ENCODE measurements at places on chromosomes 3 and 15.

DNA sequence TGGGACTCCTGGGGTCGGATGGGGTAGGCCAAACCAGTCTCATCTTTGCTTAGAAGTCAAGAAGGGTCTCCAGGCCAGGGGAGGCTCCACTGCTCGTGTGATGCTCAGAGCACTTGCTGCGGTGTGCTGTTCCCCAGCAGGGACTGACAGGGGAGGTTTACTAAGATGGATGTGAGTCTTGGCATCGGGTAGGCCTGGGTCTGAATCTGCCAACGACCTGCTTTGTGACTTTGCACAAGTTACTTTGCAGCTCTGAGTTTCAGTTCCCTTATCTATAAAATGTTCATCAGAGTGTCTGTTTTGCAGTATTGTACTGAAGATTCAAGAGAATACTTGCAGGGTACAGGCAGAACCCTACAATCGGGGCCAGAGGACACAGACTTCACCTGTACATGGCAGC, 17.3 kb upstream of the CDCP1 start:
- no peak for DNase-seq

GRCh38 chr3:127135241-127136023, 57.5 kb upstream of the PRR23E start:
- no peak for DNase-seq

GRCh38 chr3:44411031-44411645, 66.3 kb downstream of the ZNF445 start:
- DNase-seq: no peak

DNA sequence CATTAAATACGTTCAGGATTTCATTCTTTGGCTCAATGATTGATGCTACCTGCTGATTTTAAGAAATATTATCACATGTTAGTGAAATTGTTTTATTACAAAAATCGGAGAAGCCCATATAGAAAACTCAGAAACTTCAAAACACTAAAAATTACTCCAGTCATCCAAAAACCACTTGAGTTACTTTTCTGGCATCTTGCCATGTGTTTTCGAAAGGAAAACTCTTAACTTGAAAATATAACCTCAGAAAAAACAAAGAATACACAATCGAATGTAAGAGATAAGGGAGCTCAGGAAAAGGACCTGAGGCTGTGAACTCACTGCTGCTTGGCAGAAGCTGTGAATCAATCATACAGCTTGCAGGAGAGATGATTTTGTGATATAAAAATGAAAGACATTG, 151.3 kb upstream of the SLITRK3 start:
- no peak for DNase-seq

- no peak for DNase-seq
These were observed 222.2 kb downstream of the WNT5A start for GRCh38 chr3:55264919-55265318.

DNA sequence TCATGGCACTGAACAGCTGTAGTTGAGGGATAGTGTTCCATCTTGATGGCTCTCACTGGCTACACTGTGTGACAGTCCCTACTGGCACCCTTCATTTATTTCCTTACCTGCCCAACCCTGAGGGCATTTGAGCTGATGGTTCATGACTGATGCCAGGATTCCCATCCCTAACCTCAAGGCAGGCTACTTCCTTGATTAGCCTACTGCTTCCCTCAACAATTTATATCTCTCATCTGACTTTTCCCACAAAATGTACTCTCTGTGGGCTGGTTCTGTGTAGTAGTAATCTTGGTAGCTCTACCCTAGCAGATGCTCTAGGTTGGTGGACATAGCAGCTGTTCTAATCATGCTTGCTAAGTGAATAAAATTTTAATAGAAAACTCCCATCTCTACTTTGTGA, 106.0 kb downstream of the THRB start:
- DNase-seq: no peak

GRCh38 chr15:98745179-98745578, 96.8 kb downstream of the IGF1R start:
- no peak for DNase-seq

DNA sequence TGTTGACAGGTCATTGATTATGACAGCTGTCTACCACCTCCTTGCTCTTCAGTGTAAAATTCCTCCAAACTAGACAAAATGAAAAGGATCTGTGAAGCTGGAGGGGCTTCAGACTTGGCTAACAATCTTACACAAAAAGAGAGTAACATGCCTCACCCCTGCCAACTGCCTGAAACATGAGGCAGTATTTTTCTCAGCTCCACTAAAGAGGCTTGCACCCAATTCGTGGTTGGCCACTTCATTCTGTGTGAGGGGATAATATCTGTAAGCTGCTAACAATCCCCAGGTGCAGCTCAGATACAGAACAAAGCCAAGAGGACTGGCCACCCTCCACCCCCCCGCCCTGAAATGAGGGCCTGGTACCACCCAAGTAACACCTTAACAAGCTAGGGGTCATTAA, 2.8 kb downstream of the MB21D2 start:
- DNase-seq: no peak

GRCh38 chr3:65785065-65785645, 253.6 kb downstream of the MAGI1 start:
- DNase-seq: peak; percentile 41

GRCh38 chr15:68821190-68821840, 620 bp upstream of the ANP32A start:
- no peak for DNase-seq

DNA sequence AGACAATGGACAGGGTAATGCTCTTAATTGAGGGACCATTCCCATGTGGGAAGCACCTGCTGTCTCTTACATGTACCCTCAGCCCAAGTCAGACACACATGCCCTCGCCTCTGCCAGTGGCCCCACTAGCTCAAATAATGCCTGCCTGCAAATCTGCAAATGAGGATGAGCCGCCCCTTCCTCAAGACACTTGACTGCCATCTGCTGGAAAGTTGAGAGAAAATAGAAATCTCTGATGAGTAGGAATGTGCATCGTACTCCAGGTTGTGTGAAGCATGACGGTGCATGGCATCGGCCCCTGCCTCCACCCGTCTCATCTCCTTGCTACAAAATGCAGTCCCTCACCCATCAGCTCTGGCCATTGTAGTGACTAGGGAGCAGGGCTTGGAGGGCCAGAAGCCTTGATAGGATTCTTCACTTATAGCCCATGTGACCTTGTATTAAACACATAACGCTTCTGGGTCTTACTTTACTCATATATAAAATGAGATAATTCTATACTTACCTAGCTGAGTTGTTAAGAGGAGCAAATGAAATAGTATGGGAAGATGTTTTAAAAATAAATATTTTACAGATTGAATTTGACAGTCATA, 6.3 kb upstream of the SCN5A start:
- DNase-seq: peak; percentile 52

GRCh38 chr3:155870945-155871745, 695 bp downstream of the GMPS start:
- DNase-seq: no peak

DNA sequence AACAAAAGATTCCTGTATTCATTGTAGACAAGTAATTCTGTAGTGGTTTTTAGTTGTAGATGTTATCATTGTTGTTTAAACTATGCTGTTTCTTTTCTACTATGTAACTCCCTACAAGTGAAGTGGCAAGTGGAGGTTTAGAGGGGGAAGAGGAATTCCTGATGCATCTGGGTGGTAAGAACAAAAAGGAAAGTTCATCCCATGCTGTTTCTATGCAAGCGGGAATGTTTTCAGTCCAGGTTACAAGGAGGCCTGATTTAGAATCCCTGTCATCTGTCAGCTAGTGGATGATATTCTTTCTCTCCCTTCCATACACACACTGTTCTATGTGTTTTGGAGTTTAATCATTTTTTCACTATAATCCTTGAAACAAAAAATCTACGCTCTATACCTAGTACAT, 67.4 kb downstream of the IMPG2 start:
- DNase-seq: no peak

DNA sequence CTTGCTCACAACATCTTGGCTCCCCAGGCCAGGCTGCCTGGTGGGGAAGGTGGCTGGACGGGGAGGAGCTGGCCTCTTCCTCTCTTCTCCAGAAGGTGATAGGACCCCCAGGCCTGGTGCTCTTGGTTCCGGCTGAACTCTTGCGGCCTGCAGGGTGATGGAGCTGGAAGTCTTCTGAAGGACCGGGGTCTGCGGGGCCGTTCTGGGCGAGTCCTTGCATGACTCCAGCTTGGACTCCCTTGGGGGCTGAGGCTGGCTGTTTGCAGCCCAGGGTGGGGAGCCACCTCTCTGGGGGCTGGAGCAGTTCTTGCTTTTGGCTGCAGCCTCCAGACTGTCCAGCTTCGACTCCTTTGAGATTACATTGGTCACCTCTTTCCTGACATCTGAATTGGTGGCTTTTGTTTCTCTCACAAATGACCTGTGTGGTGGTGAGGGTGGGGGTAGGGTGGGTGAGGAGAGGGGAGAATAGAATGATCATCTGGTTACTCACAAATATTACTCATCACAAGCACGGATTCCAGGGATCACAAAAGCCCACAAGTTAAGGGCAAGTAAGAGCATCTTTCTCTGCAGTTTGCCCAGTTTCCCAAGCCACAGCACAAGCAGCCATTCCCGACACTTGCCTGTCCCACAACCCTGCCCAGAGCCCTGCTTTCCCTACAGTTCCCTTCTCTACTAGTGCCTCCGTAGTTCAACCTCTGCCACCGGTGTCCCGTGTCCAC, 149.1 kb upstream of the HACD2 start:
- DNase-seq: peak; percentile 25

DNA sequence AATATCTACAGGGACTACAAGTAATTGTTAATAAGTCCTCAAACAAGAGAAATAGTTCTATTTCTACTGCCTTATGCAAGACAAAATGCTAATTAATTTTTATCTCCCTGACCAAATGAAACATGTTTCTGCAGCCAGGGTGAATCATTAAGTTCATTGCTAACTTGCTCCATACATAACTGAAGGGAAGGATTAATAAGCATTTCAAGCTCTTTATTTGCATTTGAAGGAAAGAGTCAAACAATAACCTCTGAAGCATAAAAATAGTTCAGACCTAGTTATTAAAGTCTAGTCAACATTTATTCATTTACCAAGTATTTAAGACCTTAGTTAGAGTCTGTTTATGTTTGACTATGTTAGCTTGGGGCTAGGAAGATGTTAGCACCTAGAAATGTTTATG, 120.0 kb downstream of the ATP1B3 start:
- DNase-seq: no peak

DNA sequence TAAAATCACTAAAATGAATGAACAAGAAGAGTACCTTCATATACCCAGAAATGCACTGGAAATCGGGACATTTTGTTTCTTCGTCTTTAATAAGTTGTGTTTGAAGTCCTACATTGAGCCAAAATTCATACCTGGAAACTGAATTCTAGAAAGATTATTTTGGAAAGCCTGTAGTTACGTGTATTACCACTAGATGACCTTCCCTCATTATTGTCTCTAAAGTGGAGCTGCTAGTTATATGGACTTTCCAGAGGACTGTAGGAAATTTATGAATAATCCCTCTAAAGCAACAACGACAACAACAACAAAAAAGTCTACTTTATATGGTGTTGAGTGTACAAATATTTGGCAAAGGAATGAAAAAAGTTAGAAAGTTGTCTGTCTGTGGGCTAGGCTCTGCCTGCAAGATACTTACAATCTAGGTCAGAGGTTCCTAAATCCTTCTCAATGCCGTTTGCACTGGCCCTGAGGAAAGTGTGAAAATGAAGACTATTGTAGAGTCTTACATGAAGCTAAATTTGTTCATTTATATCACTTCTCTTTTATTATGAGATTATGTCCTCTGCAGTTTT, 234.8 kb upstream of the NR2E3 start:
- peak; percentile 10 for DNase-seq

- no peak for DNase-seq
These were observed 362.3 kb downstream of the WDR72 start for GRCh38 chr15:53397041-53397616.

- DNase-seq: no peak
These were observed 89.2 kb upstream of the MITF start for GRCh38 chr3:69650066-69650419.

GRCh38 chr3:64687781-64688604, at the start of gene ADAMTS9:
Gene ADAMTS9 (minus strand): TSS chr3:64688000. CDS start chr3:64687657, 343 bp downstream.
- DNase-seq: no peak

DNA sequence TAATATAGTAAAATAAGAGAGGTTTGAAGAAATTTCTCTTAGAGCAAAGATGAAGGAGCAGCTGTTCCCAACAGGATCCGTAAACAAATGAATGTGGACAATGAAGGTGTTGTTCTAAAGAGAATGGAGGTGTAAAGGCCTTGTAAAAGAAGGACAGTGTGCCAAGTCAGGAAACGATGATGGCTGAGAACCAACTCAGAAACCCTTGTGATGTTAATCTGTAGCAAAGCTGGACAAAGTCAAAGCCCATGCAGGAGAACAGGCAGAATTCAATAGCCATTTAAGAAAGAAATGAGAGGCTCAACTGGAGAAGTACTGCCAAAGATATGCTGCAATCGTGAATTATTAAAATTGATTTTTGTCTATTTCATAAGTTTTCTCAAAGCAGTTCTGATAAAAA, 192.2 kb downstream of the MBNL1 start:
- DNase-seq: peak; percentile 5

- DNase-seq: no peak
These were observed 61.3 kb upstream of the TAMM41 start for GRCh38 chr3:11907667-11908660.

DNA sequence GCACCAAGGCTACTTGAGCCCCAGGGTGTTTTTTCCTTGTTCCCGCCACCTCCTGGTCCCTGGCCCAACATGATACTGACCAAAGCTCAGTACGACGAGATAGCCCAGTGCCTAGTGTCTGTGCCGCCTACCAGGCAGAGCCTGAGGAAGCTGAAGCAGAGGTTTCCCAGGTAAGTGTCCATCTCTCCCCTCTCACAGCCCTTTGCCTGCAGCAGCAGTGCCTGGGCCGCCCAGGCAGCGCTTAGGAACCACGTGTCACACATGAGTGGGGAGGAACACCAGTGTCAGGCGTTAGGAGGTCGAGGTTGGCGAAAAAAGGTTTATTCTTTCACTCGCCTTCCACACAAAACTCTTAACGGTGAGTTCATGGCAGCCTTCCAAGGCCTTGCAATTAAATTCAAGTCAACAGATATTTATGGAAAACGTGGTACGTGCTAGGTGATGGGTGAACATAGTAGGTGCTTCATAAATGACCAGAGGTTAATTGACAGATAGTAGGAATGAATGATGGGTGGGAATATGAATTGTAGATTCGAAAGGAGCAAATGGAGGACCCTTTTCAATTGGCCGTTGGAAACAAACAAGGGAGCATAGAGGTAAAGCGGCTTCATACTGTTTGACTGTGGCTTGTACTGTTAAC, 486 bp downstream of the CDIN1 start:
- DNase-seq: peak; percentile 3

DNA sequence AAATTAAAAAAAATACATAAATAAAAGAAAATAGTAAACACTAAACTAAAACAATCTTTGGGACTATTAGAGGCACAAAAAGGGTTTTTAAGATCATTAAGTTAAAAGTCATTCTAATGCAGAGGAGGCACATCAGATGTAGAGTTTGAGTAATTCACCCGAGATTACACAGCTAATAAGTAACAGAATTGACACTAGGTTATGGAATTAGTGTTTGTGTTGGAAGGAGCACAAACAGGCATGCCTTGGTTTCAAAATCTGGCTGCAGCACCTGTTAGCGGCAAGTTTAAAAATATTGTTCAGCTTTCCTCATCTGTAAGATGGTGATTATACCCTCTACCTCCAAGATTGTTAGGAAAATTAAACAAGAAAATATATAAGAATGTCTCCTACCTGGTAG, 39.0 kb downstream of the RASA2 start:
- DNase-seq: no peak

- no peak for DNase-seq
These were observed 72.0 kb downstream of the RAD18 start for GRCh38 chr3:8891303-8891702.

Measured in HepG2 (cell line).